ENCODE measurements at places on chromosomes 2 and 18.

GRCh38 chr2:62175728-62176127 lies 20.2 kb upstream of the B3GNT2 start:
- no peak for DNase-seq

DNA sequence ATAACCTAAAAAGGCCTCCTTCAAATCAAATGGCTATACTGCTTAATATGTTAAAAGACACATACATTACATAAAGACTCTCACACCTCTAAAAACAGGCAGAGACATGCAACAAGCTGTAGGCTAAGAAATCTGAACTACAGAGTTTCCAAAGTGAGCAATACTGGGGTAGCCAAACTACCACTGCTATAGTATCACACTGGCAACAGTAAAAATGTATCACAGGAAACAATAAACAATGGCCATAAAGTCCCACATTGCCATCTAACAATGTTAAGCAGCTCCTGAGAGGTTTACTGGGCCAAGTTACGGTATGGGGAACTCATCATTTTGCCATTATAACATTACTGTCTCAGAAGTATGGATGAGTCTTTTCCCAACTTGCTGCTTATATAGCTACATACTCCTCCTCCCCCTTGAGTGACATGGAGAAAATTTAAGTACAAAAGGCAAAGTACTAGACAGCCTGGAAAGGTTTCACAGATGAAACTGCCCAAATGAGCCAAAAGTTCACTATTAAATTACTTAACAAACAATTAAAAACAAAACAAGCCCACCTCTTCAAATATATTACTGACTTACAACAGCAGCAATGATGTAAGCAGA lies 50.3 kb downstream of the SS18 start:
- DNase-seq, result no peak

DNA sequence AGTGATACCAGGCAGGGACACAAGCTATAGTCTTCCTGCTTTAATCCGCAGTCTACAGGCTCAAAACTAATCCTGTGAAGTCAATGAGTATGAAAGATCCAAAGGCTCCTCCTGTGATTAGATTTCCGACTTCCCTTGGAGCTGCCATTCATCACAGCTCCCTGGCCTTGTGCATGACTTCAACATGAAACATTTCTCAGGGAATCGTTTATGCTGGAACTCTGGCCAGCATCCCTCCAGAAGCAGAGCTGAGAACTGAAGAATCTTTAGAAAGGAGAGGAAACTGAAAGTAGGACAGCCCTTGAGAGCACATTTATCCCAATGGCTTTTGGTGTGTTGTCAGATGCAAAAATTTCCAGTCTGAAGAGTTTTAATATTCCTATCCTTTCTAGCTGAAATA lies 84.3 kb upstream of the SESTD1 start:
- no peak for DNase-seq

DNA sequence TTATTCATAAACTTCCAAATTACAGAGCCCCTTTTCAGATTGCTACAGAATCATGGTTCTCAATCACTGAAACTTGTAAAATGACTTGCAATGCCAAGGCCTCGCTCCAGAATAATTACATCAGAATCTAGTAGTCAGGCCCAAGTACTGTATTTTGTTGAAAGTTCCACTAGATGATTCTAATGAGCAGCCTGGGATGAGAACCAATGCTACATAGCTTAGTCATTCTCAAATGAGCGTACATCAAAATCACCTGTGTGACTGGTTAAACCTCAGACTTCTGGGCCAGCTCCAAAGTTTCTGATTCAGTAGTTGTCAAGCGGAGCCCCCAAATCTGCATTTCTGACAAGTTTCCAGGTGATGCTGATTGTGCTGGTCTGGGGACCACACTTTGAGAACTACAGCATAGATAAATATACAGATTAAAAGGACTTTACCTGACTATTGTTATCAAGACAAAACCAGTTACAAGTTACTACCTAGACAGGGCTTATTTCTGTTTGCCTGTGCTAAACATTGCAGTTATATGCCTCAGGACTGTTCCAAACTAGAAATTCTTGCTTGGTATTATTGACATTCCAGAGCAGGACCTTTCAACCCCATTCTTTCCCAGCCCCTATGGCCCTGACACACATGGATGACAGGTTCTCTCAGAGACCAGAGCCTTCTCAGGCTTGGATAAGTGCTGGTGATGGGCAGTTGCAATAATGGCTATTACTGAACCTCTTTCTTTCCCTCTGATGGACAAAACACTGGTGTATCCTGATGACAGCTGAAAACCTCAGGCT lies 83.1 kb downstream of the UPP2 start:
- DNase-seq, result no peak

DNA sequence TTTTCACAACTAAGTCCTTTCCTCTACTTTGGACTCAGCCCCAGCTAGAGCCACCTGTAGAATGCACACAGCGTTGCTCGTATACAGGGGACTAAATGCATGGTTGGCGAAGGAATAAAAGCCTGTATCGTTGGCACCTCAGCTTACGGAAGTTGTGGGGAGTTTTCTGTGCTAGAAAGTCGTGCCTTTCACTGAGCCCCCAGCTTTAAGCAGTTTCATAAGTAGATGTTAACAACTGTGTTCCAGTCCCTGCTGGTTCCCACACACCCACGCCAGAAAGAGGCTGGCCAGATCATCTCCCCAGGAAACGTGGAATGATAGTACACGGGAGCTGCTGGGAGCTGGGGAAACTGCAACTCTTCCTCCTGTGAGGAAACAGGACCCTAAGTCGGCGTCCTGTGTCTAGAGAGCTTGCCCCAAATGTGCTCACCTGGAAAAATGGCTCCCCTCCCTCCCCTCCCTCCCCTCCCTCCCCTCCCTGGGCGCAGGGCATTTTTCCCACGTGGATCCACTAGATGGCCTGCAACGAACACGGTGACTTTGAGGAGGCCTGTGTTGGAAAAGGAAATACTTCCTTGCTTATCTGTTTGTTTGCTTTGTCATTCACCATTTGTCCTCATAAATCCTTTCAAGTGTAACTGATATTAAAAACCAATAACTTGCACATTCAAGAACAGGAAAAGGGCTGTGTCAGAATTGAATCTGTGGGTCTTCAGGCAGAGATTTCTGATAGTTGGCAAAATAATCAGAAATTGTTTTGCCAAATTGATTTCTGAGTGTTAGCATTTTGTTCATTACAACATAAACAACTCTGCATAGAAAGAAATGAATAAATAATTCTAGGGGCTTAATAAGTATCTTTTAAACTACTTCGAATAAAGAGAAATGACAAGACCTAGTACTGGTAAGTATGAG lies 43.9 kb upstream of the RFX8 start:
- no peak for DNase-seq

GRCh38 chr2:237345891-237346640 lies 67.9 kb downstream of the COL6A3 start:
- no peak for DNase-seq

DNA sequence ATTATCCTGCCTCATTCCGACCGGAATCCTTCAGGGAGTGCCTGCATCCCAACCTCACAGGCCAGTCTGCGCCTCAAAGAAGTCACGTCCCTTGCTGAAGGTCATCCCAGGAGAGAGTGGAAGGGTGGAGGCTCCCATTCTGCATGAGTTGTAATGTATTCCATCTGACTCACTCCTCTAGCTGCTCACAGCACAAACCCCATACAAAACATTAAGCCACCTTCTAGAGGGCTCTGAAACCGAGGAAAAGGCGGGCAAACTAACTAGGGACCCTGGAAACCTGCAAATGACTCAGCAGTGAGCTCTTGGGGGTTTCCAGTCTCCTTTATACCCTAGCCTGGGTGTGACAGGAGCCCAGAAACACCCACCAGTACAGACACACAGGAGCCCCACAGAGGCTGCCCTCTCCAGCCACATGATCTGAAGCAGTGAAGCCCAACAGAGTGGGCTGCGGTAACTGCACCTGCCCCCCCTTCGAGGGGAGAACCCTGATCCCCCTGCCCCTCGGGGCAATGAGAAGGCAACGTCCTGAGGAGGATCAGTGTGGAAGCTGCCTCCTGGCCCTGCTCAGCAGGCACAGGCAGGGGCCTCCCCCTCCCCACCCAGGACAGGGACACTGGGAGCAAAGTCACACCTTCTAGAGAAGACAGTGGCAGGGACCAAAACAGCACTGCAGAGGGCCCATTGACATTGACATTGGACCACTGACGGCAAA lies 69.3 kb upstream of the SNTG2 start:
- no peak for DNase-seq

GRCh38 chr2:123840016-123840415 lies 185.1 kb upstream of the CNTNAP5 start:
- DNase-seq, result no peak

DNA sequence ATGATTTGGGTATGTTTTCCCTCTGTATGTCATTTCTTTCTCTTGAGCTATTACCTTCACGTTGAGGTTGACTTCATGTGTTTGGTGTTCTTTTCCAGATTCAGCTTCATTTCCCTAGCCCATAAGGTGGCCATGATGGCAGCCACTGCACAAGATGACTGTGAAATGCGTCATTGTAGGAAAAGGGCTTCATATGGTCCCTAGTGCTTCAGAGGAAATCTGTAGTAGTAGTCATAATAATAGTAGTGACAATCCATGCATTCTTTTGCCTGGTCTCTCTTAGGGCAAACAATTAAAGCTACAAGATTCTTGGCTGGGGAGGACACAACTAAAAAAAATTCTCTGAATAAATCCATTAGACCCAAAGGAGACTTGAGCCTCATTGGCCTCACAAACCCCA lies 28.4 kb downstream of the AOX1 start:
- DNase-seq, result no peak

DNA sequence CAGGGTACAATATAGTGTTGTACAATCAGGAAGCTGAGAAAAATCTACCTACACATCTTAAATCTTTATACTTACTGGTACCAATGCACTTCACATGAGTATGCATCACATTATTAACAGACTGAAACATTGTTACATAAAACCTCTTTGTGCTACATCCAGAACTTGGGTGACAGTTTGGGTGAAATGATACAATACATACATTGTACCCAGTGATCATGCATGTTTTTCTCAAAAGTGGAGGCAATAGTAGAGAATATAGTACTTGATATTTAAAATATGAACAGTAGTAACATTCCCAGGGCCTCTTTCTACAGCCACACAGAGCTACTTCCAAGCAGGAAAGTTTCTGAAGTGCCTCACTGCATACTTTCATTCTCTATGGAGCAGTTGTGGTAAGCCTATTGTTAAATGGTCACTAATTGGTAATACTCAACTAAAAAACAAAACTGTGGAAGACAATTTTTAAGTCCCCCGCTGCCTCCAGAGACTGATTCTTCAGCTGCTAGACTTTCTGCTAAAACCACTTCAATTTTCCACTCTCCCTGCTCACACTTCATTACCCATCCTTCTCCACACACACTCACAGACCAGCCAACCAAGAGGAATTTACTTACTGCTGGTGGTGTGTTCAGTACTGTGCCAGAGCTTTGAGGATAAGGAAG lies 22.9 kb upstream of the GRB14 start:
- no peak for DNase-seq

- DNase-seq, result no peak
Observed at GRCh38 chr2:100767224-100767653, 52.7 kb upstream of the NPAS2 start.

GRCh38 chr2:45342-46130 lies 769 bp downstream of the FAM110C start:
- no peak for DNase-seq

- no peak for DNase-seq
Observed at GRCh38 chr2:241252778-241253475, 62.5 kb downstream of the HDLBP start.

DNA sequence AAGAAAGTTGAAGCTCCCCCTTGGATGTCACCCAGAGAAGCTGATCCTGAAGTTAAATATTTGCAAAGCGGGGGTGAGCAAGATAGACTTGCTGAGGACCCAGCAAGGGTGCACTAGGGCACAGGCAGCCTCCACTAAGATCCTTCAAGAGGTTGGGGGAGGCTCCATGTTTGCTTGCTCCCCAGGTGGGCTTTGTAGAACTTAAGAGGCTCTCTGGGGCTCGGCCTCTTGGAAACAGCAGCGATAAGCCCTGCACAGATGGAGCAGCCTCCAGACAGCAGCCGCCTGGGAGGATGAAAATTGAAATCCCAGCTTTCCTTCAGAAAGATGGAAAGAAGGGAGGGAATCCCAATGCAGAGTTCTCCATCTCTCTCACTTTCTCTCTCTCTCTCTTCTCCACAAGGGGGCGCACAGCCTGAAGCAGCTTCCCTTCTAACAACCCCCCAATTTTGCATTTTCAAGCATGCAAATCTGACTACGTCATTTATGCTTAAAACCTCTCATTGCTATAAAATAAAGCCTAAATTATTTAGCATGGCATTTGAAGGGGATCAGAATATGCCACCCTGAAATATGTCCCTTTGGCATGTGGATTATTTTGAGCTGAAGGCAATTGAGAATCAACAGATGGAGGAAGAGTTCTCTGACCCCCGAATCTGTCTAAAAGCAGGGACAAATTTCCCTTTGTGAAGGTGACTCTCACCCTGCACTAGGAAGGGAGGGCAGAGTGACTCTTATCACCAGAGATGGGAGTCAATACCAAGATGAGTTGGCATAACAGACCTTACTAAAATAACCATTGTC lies 185.7 kb upstream of the KLHL29 start:
- DNase-seq, result no peak

- no peak for DNase-seq
Observed at GRCh38 chr18:75109319-75109691, 99.6 kb downstream of the PTGR3 start.

DNA sequence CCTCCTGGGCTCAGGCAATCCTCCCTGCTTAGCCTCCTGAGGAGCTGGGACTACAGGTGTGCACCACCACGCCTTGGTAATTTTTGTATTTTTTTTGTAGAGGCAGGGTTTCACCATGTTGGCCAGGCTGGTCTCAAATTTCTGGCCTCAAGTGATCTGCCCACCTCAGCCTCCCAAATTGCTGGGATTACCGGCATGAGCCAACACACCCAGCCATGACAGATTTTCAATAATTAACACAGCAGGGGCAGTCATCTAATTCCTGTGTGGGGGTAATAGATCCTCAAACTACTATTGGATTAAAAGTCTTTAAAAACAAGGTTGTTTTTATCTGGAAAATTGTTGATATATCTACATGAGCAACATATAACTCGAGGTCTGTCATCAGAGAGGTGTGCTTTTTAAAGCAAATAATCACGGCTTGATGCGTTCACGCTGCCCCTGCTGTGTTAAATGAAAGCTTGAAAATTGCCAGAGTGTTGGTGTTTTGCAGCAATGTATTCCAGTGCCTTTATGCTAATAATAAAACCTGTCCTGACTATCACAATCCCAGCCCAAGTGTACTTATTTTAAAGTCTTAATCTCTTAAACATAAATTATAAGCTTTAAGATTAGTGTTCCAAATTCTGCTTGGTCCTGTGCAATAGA lies 35.6 kb upstream of the ASB1 start:
- DNase-seq, result no peak

GRCh38 chr2:120939595-120940318 lies 204.1 kb downstream of the GLI2 start:
- DNase-seq, result no peak

- DNase-seq, result no peak
Observed at GRCh38 chr18:36676629-36677028, 152.2 kb downstream of the TPGS2 start.
